Left forelimb (tissue), 1 donor: ENCODE measurements at places on chromosomes 13 and 19.

DNA sequence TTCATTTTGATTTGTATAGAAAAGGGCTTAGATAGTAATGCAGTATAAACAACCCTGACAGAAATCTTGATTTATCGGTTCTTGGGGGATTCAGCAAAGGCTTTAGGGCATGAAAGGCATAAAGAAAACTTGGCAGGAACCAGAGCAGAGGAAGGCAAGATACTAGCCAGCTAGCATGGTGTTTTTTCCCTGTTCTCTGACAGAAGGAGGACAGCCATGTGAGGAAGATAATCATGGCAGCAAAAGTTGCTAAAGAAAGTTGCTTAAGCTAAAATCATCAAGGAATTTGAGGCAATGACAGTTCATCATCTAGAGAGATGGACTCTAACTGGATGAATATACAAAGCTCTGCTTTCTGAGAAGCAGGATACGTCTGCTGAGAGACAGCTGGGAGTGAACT lies 294.1 kb downstream of the KCNRG start:
- DNase-seq, result no peak

DNA sequence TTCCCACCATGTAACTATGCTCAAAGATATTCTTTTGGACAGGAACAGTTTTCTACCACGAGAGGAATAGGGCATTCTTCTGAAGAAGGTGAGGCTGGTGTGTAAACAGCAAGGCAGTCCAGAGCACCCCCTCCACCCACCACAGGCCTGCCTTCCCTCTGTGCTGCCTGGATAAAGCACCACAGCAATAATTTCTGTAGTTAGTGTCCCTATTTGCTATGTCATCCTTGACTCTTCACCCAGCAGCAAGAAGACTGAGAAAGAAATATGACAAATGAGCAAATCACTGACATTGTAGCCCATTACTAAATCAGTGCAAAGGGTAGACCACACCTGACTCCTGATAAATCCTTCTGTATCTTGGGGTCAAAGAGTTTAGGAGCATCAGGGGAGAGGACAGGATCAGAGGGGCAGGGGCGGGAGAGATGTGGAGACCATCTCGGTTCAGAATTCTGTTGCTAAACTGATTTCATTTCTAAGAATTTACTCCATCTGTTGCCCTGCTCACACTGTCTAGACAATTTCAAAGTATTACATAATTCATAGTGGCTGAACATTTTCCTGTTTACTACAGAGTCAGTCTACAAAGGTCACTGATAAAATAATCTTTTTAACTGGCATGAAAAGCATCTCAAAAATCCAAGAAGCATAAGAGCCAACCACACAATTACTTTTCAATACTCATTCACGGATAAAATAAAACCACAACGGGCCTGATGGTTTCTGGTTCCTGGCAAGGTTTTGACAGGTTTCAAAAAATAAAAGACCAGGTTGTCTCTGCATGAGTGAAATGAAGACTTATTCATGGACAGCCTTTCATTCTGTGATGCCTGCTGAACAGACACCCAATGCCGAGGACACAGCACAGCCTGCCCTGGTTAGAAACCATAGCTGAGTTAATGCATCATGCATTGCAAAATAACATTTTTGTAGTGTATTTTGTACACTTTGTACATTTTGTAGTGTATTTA lies 88.4 kb upstream of the IRS2 start:
- DNase-seq, result no peak

- peak; percentile 91 for DNase-seq
These were observed 9.1 kb downstream of the ARID3A start for GRCh38 chr19:934865-935479.

- DNase-seq, result no peak
These were observed 86.7 kb downstream of the IRS2 start for GRCh38 chr13:109699628-109700071.

DNA sequence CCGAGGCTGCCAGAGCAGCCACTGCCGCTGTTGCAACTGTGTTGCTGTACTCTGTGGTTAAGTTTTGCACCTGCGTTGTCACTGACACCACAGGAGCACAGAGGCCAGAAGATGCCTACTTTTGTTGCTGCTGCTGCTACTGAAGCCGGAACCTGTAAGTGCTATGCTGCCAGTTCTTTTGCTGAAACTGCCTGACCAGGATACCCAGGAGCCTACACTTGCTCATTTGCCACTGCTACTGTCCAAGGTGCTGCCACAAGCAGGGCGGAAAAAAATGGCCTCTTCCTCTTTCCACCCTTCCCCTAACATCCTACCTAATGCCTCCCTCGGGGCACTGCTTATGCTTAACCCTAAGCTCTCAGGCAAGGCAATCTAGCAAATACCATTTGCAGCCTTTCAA lies 29.0 kb upstream of the NBEA start:
- DNase-seq, result no peak

- peak; percentile 53 for DNase-seq
These were observed at the start of gene TEX29 for GRCh38 chr13:111319998-111320911. Gene TEX29 (plus strand): TSS chr13:111320642. CDS start chr13:111320891, 249 bp downstream.

GRCh38 chr19:45863840-45864628 lies at the start of gene FOXA3:
Gene FOXA3 (plus strand): TSS chr19:45864326. CDS start chr19:45864457, 131 bp downstream.
- DNase-seq, result no peak
